ENCODE measurements at places on chromosomes 7 and 10.

DNA sequence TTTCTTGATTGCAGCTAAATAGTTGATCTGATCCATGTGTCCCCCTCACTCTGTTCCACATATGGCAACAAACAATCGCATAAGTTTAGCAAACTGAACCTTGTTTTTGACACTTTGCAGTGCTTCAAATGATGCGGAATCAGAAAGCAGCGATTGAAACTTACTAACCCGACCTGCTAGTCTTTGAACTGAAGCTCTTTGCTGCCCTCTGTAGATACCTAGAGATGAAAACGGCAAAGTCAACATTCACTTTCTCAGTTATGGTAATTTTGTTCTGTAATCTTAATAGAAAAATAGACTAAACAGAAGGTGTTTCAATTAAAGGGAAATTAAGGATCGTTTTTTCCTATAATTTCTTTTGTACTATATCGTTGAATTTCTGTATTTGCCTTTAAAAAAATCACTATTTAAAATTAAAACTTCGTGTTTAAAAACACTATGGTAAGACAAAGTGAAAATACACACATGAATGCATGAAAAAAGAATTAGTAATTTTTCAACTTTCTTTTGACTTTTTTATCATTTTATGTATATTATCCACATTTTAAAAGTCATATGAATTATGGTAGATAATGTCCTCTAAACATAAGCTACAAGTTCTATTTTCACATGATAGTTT, 276.5 kb downstream of the MAGI2 start:
- peak; percentile 30 for DNase-seq

DNA sequence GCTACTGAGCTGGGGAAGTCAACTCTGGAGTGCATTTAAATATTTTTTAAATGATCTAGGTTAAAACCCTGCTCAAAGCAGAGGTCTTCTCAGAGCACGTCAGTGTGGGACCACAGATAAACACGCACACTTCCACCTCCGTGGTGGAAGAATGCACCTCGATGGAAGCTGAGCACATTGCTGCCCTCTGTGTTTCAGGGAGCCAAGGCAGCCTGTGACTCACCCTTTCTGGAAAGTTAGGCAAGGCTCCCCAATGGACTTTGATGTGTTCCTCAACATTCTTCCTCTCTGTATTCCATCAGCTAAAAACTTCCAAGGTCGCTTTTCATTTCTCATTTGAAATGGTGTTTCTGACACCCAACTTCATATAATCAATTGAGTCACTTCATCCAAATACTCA, 170.8 kb upstream of the KMT2E start:
- no peak for DNase-seq

- peak; percentile 22 for DNase-seq
Observed at GRCh38 chr7:64463636-64464375, 99.1 kb downstream of the ZNF680 start.

DNA sequence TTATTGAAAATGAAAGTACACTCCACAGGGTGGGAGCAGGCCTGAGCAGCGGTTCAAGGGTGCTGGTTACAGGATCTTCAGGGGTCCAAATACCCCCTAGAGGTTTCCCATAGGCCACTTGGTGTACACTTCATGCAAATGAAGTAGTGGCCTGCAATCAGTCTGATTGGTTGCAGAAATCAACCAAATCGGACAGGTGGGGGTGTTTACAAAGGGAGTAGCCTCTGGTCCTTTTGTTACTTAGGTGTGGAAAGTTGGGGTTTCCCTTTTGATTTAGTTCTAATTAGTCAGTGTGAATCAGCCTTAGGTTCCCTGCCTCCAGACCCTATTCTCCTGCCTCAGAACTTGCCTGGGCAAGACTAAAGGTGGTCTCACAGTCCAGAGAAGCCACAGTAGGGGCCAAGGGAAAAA, 49.6 kb downstream of the SYPL1 start:
- no peak for DNase-seq

DNA sequence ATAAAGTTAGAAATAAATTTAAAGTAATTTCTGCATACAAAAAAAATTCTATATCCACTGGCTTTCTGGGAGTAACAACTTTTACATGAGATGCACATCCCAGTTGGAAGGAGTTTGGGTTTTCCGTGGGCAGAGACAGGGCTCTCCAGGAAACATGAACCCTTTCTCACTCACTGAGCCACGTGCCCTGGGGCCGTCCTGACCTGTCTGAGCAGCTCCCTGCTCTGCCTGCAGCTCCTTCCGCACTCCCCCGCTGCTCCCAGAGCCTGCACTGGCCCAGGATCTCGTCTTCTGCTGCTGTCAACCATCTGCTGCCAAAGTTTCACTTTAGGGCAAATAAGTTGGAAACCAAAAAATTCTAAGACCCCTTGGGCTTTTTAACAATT, 169.1 kb downstream of the DIP2C start:
- no peak for DNase-seq

- no peak for DNase-seq
Observed at GRCh38 chr10:16960551-16960950, 143.3 kb upstream of the RSU1 start.

DNA sequence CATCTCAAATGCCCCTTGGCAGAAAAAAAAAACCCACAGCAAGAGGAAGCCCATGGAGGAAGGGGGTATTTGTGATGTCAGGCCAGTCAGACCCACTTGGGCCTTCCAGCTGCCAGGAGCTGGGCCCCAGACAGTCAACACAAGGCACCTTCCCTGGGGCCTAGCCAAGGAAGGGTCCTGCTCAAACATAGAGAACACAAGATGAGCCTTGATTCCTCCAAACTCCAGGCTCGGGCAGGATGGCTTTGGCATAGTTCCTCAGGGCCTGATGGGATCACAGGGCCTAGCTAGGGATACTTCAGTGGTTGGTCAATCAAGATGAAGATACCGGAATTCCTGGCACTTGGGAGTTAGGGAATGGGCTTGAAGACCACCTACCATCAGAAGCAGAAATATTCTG, 30.8 kb downstream of the DPCD start:
- DNase-seq, result no peak

DNA sequence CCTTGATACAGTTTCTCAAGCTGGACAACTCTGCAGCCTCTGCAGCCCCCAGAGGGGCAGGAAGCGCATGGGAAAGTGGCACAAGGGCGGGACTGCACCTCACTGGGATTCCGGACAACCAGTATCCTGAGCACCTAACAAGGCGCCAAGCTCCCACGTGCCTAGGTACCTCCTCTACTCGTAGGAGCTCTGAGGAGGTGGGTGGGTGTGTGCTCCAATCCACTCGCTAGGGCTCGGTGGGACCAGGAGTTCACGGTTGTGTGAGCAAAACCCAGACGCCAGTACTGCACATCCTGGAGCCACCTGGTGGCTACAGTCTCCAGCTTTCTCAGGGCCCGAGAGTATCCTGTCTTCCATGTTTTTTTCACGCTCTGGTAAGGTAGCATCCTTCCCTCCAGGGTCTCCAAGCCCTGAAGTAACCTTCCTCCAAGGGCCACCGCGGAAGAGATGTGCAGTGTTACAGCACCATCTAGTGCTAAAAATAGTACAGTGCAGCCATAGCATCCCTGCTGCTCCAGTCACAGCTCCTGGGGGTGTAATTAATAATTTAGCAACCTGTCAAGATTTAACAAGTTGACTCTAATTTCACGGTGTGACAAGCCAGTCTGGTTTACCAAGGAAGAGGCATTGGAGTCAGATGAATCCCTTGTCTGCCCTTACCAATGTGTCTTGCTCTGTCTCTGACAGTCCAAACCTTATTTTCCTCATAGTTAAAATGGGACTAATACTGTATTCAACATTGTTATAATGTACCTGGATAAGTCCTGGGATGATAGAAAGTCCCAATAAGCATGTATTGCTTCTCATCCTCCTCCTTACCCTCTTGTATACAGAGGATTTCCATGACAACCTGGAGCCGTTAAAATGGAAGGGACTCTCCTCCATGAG, 70.4 kb downstream of the HERPUD2 start:
- peak; percentile 28 for DNase-seq

DNA sequence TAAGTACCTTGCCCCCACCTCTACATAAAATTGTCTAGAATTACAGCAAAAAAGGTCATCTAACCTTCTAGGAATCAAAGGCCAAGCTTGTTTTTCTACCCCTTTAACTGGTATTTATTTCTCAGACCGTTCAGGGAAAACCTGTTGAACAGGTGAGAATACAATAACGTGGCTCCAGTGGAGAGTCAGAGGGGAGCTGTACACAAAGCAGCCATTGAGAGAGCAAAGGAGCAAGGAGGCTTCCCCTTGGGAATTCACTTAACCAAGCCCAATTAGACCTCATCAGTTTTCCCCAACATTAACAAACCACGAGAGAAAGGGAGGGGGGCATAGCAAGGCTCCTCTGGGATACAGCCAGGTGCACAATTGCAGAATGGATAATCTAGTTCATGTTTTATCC, 101.9 kb downstream of the ELMO1 start:
- no peak for DNase-seq

GRCh38 chr10:96987842-96988175, 155.7 kb downstream of the LCOR start:
- no peak for DNase-seq

DNA sequence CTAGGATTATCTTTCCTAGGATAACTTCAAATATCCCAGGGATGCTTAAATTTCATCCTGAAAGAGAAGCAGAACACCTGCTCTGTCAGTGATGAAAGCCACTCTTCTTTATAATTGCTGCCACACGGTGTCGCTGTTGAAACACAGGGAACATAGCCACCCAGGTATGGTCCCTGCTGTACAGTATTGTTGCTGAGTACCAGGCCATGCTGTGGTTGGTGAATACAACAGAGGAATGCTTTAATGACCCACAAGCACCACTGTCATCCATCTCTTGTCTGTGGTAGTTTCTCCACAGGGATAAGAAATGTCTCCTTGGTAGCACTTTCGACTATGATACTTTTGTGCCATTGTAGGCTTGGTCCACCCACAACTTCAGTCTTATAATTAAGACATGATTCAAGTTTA, 70.6 kb upstream of the STARD3NL start:
- peak; percentile 49 for DNase-seq

- no peak for DNase-seq
Observed at GRCh38 chr10:1293157-1293556, 237.0 kb downstream of the WDR37 start.

- no peak for DNase-seq
Observed at GRCh38 chr7:105519353-105519752, 2.7 kb downstream of the PUS7 start.

DNA sequence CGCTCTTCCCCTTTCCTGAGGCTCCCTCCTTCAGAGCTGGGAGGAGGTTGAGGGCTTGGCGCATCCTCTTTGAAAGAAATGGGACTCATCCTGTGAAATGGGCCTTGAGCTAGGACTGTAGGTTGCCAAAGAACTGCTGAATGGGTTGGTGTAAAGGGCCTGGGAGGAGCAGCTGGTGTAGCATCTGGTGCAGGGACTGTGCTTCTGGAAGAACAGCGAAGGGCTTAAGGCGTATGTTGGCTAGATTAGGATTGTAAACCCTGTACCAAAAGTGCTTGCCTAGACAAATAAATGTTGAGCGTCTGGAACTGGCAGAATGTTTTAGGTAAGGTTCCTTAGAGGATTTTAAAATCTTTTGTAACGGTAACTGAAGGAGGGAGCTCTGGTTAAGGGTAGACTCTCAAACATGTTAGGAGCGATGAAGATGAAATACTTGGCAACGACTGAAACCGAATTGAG, 563 bp downstream of the STAM start:
- peak; percentile 31 for DNase-seq

GRCh38 chr7:27241189-27242056, 1.2 kb upstream of the EVX1 start:
- no peak for DNase-seq

- peak; percentile 63 for DNase-seq
Observed at GRCh38 chr7:41855798-41856197, 152.9 kb upstream of the INHBA start.

GRCh38 chr7:115693779-115694178, 336.8 kb downstream of the TFEC start:
- no peak for DNase-seq

- peak; percentile 12 for DNase-seq
Observed at GRCh38 chr10:63268149-63268797, 135.1 kb downstream of the NRBF2 start.

DNA sequence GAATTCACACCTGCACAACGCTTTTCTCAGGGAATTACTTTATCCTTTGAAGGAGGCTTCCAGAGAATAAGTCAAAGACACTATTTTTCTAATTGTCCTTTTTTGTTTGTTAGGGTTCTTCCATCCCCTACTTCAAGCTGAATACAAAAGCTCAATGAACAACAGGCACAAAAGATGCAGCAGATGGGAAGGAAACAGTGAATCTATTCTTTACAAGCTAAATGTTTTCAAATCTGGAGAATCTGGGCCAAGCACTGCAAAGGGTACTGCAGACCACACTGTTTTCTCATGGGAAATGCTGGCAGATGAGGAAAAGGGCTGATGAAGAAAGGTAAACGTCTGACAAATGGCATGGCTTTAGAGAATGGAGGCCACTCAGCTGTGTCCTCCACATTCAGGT, 18.5 kb downstream of the LIPA start:
- no peak for DNase-seq

GRCh38 chr7:12281038-12281437, 69.9 kb downstream of the TMEM106B start:
- DNase-seq, result peak; percentile 47

DNA sequence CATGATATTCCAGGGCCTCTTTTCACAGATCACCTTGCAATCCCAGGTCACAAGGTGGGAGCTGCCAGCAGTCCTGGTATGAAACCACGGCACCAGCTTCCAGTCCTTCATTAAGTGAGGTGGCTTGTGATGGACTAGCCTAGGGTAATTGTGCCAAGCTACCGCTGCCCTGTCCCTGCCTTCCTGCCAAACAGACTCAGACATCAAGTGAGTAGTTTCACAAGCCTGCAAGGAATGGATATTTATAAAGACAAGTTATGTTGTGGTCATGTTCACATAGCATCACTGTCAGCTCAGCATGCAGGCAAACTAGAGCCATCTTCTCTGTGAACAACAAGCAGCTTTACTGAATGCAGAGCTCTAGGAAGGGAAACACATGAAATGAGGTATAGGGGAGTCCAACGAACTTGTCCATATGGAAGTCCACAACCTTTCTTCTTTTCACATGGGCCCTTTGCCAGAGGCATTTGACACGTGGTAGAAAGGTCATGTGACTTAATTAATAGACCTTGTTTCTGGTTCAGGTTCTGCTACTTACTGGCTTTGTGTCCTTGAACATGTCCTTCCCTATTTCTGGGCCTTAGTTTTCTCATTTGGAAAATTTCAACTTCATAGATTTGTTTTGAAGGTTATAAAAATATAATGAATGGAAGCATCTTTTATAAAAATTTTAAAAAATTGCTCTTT, 1061.2 kb downstream of the KCNMA1 start:
- no peak for DNase-seq

GRCh38 chr7:101717628-101718357, 88.7 kb upstream of the MYL10 start:
- DNase-seq, result peak; percentile 99

- DNase-seq, result peak; percentile 99
Observed at GRCh38 chr7:36280840-36281812, 108.5 kb upstream of the ANLN start.

DNA sequence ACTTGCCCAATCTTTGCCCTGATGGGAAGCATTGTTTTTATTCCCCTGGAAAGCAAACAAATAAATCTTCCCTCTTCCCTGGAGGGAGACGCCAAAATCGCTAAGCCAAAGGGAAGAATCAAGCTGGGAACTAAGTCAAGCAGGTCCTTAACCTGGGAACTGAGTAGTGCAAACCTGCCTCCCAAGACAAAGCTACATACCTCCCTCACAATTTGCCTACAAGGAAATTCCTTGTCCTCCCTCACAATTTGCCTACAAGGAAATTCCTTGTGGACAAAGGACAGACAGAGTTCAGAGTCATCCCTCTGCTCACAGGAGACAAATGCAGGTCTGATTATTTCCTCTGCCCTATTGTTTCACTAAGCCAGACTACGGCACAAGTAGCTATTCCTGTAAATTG, 50.5 kb downstream of the SPOCK2 start:
- no peak for DNase-seq

- DNase-seq, result no peak
Observed at GRCh38 chr7:22330903-22331302, 26.1 kb downstream of the RAPGEF5 start.
